ENCODE measurements at places on chromosomes 13 and 19. TPM values are rescaled to one million over a fixed set of nuclear protein-coding genes. Genes with fewer than 3 reads are reported as not detected.

DNA sequence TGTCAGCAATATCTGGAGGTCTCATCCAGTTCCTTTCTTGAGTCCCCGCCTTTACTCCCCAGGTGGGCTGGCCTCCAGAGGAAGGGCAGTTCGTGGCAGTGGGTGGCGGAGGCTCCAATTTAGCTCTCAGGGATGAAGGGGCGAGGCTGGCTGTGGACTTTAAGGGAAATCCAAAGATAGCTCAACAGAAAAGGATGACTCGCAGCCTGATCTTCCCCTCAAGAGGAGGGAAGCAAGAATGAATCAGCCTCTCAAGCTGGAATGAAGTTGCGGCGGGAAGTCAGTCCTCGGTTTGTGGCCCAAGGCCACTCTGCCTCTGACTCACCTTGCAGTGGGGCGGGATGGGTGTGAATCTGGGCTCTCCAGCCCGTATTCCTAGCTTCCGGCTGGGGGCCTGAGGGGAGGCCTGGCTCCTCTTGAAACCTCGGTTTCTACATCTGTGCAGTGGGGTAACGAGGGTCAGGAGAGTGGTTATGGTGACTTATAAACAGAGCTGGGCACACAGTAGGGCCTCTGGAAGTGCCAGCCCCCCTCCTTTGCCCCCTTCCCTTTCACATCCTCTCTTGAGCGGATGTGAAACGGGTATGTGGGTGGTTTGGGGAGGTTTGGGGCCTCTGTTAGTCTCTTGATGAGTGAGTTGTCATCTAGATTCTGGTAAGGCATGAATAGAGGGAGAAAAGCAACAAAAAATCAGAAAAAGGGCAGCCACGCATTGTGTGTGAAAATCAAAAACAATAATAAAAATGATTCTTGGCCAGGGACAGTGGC lies 10.5 kb upstream of the SMG9 start:
- DNase-seq, result no peak

Gene ZNF548
- total RNA-seq, result 21.1 TPM

Gene PEAK3
- 0.78 TPM for total RNA-seq

DNA sequence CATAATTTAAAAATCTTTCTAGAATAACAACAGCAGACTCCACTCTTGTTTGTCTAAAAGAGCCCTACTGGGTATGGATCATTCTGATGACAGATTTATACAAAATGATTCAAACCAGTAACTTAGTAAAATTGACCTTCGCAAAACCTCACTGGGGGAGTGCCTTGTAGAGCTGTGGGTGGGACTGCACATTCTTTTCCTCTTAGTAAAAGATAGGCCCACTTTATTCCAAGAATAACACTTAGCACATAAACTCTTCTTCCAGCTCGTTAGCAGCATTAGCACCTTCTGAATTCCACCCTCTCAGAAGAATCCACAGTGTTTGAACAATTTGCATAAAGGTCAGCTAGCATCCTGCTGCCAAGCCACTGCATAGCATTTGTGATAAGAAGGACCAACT lies 106.8 kb downstream of the STOML3 start:
- no peak for DNase-seq

DNA sequence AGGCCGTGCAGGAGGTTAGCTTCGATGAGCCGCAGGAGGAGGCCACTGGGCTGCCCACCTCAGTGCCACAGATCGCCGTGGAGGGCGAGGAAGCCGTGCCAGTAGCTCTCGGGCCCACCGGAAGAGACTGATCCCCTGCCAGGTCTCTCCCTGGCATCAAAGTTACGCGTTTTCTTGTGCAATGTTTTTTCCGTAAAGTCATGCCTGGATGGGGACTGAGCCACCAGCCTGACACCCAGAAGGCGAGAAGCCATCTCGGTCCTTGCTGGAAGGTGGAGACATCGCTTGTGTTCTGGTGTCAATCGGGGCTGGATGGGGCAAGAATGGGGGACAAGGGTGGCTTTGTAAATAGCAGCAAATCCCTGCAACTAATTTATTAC lies 3.4 kb upstream of the PIK3R2 start:
- DNase-seq, result no peak

Gene PPM1N
- 1.6 TPM for total RNA-seq

Gene CEACAM4
- 1.4 TPM for total RNA-seq

DNA sequence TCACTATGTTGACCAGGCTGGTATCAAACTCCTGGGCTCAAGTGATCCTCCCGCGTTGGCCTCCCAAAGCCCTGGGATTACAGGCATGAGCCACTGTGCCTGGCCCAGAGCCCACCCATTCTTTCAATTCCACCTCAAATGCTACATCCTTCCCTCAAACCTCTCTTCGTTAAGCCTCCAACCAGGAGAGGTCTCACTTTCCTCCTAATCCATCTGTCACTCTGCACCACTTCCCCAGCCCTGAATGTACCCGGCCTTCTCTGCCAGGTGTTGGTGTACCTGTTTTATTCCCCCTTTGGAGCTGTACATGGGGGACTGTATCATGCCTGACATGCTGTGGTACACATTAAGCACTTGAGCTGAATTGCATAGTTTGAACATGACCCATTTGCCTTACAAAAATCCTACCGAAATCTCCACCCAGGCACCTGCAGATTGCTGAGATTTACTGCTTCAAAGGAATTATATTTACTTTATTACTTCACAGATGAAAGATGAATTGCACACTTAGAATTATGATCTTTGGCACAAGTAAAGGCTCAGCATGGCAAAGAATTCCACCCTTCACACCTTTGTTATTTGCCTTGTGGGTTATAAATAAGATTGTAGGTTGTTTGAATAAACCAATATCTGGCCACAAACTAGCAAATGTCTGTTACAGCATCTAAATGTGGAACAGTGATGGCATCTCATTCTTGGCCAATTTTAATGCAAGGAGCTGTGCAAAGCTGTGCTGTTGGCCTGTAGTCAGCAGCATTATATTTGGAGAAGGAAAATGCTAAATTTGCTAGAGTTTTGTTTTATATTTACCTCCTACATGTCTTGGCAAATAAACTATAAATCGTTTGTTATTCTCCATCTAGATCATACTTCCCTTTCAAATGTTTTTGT lies 15.6 kb upstream of the WASF3 start:
- no peak for DNase-seq

DNA sequence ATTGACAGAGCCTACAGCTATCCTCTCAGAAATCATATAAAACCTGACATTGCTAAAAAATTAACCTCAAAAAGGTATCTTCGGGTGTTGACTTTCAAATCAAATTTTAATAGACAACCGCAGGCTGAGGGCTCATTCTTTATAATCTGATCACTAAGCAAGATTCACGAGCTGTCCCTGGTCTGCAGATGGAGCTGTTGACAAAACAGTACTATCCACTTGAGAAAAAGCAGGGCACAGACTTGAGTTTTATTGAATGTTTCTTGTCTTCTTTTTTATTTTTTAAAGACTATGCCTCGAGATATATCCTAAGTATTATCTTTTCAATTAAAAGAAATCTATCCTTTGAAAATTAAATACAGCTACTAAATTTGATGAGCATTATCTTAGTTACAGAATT lies 540.5 kb downstream of the PCDH9 start:
- DNase-seq, result no peak

- no peak for DNase-seq
These were observed 70.6 kb downstream of the HSPH1 start for GRCh38 chr13:31090961-31091624.

- no peak for DNase-seq
These were observed 335.6 kb downstream of the RBM26 start for GRCh38 chr13:79070343-79070974.

Gene LACC1
- total RNA-seq, result 10.1 TPM

DNA sequence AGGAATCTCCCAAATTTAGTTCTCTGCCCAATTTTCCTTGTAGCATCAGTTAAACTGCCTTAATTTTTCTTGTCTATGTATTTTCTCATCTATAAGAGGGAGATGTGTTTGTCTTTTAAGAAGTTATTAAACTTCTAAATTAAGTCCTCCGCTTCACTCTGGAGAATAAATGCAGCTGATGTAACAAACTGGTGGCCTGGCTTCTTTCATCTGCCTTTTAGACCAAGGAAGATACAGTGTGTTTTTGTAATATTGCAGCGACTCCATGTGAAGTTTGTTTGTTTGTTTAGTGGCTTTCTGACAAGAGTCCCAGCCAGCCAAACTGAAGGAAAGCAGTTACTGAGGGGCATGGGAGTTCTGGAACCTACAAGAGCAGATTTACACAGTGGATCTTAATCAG lies 56.4 kb downstream of the KLF12 start:
- no peak for DNase-seq

Gene JUND
- total RNA-seq, result 356 TPM

DNA sequence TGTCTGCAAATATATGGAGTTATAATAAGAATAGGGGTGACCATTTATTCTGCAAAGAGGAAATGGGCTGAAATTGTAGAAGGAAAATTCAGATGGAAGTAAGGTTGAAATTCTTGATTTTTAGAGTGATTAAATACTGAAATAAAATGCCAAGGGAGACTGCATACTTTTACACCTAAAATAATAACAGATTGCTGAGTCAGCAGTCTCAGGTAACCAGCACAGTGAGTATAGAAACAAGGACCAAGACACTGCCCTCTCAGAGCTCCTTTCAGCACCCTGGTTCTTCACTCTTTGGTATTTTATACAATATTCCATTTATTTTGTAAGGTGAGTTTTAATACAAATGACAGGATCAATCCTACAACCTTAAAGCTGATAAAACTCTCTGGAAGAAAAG lies 48.8 kb upstream of the MLNR start:
- no peak for DNase-seq

- DNase-seq, result no peak
These were observed 48.3 kb upstream of the C1QTNF9B start for GRCh38 chr13:23945612-23946011.

DNA sequence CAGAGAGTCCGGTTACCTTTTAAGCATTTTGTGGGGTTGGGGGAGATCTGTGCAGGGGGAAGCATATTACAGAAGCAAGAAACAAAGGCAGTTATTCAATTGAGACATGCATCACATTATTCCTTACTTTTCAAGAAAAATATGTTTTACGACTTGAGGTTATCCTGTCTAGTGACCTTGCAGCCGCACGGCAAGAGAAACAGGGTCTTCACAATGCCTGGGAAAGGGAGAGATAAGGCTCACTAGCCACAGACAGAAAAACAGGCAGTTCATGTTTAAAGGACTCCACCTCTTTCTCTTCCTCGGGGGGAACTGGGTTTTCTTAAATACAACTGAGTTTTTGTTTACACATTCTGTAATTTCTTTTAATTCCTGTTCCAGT lies 536 bp upstream of the NCR1 start:
- no peak for DNase-seq

Gene RASGRP4
- total RNA-seq, result 3.2 TPM
